ENCODE measurements at places on chromosomes 6 and 20. TPM values are rescaled to one million over a fixed set of nuclear protein-coding genes. Genes with fewer than 3 reads are reported as not detected.

Gene CTCFL
- total RNA-seq = not detected

Gene CLPSL2
- total RNA-seq = not detected

Gene STX7
- 21.3 TPM for total RNA-seq

Gene IPCEF1
- 1.1 TPM for total RNA-seq

Gene THBD
- total RNA-seq = 39.6 TPM

Gene RPL10A
- total RNA-seq = 1,352 TPM

Gene RFX6
- not detected for total RNA-seq

Gene STMND1
- not detected for total RNA-seq

Gene CDH26
- 0.65 TPM for total RNA-seq

Gene C2
- 62.0 TPM for total RNA-seq

Gene TMX4
- total RNA-seq = 46.7 TPM

All from adrenal gland (tissue), 19 donors.